ENCODE measurements at places on chromosomes 5 and 9.

GRCh38 chr9:5140151-5140550 lies 45.3 kb downstream of the INSL6 start:
- no peak for DNase-seq

DNA sequence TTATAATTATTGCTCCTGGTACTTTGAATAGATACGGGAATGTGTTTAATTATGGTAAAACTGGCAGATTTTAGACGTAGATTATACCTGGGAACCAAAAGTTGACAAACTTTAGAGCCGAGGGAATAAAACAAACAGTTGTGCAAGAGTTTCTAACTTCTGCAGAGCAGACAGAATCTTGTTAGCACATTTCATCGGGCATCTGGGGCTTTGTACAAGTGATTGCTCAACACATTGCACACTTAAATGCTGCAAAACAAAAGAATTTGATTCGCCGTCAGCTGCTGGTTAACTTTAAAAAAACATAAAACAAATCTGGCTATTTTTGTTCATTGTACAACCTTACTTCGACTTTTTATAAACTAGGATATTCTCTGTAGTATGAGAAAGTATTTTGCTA lies 398.1 kb downstream of the MAN2A1 start:
- peak; percentile 60 for DNase-seq

DNA sequence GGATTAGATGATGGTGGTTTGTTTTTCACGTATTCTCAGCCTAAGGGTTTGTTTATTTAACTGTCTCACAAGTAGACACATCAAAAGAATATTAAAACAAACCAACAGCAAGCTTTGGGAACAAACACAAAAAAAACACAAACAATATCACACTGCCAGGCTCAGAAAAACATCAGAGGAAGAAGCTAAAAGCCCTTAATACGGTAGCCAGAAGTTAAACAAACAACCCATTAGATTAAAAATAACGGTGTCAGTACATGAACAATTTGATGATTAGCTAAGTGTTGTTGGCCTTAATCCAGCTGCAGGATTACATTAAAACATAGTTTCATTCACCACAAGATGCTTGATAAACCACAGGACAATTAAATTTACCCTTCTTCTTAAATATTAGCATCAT lies 15.9 kb upstream of the DMRT2 start:
- DNase-seq, result no peak

DNA sequence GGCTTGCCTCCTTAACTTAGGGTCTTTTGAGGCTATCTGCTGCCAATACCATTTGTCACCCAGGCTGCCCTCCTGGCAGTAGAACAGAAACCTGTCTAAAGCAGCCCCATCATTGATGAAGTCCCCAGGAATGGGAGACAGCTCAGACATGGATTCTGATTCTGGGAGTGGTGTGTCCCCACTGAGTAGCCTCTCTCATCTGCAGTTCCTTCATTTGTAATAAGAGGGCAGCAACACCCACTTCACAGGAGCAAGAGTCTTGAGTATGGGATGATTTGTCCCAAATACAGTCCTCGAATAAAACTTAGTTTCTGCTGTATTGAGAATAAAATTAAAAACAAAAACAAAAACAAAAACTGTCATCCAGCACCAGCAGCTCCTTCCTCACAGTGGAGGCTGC lies 167.6 kb downstream of the ASTN2 start:
- DNase-seq, result no peak

DNA sequence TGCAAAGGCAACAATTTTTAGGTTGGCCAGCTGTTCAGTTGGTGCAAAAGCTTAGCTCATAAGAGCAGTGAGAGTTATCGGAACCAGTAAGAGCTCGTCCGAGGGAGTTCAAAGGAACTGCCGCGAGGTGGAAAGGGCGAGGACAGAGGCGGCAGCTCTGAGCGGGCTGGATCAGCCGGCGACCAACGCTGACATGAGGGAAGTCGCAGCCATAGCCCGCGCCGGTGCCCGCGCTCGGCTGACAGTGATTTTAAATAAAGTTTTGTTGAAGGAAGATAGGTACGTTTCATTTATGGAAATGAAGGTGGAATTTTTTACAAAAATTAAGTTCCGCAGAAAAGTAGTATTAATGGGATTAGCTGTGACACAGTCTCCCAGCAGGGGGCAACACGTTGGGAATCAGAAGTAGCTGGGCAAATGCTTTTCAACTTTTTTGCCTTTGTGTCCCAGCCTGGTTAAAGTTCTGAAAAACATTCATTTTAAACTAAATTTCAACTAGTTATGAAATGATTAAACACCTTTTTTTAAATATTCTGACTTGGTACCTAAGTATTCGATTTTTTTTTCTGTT lies 43.2 kb downstream of the FBXO4 start:
- no peak for DNase-seq

- no peak for DNase-seq
Measured at GRCh38 chr9:116298878-116299391, 145.3 kb downstream of the PAPPA start.

- DNase-seq, result no peak
Measured at GRCh38 chr9:33186457-33187168, 19.5 kb upstream of the B4GALT1 start.

DNA sequence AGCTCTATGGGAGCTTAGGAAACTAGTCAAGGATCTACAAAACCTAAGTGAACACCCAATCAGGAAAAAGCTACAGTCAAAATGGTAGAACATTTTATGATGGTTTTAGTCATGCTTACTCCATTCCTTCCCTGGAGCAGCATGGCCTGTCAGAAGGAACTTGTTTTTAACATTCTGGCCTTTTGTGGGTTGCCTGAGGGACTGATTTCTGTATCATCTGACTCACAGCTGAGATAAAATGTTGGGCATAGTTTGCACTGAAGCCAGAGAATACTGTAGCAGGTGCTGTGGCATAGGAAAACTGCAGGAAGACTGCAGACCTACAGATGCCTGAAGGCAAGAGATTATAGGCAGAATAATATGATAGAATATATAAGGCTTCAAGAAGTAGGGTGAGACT lies 719.6 kb upstream of the GRAMD2B start:
- no peak for DNase-seq

- no peak for DNase-seq
Measured at GRCh38 chr9:11779971-11780370, 913.2 kb upstream of the TYRP1 start.

DNA sequence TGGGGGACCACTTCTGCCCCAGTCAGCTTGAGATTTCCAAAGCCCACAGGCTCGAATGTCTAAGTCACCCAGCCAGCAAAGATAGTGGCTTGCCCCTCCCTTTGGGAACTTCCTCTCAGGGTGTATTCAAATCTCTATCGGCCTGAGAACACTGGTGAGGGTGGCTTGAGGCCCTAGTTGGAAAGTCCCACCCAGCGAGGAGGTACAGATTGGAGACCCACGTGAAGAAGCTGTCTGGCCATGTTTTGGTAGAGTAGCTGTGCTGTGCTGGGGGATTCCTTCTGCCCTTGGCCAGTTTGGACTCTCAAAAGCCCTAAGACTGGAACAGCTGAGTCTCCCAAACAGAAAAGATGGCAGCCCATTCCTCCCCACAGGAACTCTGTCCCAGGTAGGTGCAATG lies 172.7 kb upstream of the RIOK2 start:
- DNase-seq, result no peak

DNA sequence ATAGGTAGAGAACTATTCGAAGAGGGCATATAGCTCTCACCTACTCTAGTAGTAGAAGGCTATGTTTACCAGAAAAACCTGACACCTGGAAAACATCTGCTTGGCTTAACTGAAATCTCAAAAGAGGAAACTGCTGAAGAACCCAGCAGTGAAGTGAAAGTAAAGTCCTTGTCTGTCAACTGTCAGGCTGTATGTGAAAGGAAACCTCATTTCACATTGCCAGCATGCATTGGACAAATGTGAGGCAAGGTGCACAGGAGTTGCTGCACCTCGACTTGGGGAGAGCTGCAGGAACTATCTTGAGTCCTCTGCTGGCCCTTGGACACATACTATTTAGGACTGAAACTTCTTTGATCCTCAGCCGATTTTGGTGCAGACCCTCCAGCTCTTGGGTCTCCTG lies 53.3 kb downstream of the NREP start:
- DNase-seq, result no peak

DNA sequence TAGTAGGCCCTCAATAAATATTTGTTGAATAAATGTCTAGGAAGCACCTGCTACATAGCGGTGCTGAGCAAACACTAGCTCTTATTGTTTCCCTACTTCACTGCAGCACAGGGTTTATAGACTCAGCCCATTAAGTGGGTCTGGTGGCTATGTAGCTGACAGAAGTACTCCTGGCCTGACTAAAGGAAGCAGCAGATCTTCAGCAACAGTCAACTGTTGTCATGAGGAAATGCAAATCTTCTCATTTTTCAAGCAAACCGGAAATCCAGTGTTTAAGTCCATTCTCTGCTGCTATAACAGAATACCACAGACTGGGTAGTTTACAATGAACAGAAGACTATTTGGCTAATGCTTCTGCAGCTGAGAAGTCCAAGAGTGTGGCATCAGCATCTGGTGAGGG lies 2.8 kb upstream of the TEX10 start:
- DNase-seq, result no peak

DNA sequence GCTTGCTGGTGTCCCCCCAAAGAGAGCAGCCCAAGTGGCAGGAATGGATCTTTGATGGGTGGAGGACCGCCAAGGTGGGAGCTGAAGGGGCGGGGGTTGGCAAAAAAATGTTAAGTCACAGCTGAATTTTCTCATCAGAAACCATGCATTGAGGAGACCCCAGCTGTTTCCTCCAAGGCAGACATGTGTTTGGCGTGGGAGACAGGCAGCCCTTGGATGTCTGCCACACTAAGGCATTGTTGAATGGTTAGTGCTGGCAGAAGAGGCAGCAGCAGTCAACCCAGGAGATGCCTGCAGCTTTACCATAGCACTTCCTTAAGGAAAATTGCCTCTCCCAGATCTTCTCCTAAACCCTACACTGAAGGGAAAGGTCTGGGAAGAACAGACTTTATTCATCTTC lies 394.9 kb upstream of the CD180 start:
- DNase-seq, result no peak

DNA sequence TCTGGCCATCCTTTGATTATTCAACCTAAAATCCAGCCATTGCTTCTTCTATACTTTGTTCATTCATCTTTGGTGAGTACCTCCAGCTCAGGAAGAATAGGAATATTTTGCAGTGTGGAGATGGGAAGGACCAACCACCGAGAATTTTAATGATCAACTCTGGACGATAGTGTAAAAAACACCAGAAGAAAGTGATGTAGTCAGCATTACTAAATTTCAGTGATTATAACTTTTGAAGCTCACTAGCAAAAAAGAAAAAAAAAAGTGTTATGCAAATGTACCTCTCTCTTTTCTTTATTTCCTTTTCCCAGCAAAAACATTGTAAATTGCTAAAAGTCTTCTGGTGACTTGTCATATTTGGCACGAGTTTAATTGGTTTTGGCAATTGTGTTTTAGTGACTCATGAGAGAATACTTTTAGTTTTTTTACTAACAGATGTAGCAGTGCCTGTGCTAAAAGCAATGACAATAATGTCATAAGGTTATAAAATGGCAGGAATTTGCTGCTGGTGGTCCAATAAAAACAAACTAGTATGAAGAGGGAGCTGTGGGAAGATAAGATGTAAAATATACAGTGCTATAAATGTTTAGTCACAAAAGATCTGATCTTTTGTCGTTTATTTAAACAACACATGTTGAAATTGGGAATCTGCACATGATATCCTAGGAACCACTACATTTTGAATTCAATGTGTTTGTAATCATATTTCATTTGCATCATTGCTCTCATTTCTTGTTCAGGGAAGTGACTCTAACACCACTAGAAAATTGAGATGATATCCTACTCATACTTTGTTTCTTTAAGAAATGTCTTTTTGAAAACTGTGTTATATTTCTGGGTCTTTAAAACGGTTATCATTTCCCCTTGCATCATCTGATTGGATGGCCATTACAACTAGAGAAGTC lies 81.3 kb upstream of the ERCC6L2 start:
- peak; percentile 98 for DNase-seq

GRCh38 chr9:87236546-87236945 lies 261.1 kb upstream of the DAPK1 start:
- DNase-seq, result no peak

GRCh38 chr9:129052592-129052991 lies 16.2 kb downstream of the MIGA2 start:
- no peak for DNase-seq

GRCh38 chr9:135588886-135589595 lies 27.5 kb downstream of the PAEP start:
- DNase-seq, result no peak

- DNase-seq, result no peak
Measured at GRCh38 chr5:107813559-107813958, 142.8 kb upstream of the EFNA5 start.

GRCh38 chr5:79193643-79194042 lies 42.3 kb upstream of the JMY start:
- DNase-seq, result no peak

DNA sequence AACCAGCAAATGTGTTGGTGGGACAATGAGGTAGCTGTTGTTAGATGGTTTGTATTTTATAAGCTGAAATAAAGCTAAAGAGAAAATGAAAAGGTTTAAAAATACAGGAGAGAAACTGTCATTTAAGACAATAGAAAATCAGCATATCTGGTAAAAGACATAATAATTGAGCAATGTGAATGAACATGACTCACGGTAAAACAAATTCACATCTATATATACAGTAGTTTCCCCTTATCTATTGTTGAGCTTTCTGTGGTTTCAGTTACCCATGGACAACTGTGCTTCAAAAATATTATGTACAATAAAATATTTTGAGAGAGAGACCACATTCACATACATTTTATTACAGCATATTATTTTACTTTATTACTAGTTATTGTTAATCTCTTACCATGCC lies 1649.8 kb downstream of the EFNA5 start:
- DNase-seq, result no peak

GRCh38 chr9:93094658-93095204 lies 1.3 kb upstream of the CARD19 start:
- DNase-seq, result no peak

All from fibroblast of skin of left quadriceps (primary cell).